ENCODE measurements at places on chromosomes 16 and 17.

- DNase-seq, result no peak
Observed at GRCh38 chr17:48155889-48156611, 48.5 kb downstream of the SNX11 start.

DNA sequence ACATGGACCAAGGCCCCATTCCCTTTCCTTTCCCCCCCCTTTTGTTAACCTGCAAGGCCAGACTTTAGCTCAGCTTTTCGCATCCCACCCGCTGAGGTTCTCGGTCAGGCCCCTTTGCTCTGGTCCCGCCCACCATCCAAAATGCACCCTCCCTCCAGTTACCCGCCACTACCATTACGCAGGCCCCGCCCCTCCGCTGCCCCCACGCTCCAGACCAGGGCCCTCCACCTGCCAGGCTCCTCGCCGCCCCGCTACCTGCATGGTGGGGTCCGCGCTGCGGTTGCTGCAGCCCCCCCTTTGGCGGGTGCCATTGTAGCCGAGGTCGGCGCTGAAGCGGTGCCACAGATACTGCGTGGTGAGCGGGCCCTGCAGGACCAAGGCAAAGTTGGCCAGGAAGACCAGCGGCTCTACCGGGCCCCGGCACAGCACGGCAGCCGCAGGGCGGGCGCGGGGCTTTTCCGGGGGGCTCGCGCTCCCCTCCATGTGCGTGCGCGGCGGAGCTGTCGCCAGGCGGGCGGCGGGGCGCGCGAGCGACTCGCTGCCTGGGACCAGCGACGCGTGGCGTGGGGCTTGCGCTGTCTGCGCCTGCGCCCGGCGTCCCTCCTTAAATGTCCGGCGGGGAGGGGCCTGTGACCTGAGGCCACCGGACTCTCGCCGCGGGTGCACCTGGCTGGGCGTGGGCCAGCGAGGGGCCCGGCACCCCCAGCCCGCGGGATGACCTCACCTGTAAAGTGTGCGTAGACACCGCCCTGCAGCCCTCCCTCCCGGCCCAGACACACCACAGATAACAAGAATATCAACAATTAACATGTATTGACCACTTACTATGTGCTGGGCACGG, at the start of gene SLC46A1:
Gene SLC46A1, minus strand, starts transcription at position 581 of the 841 bp plus-strand sequence. Its CDS starts 98 bp downstream, at position 483.
- no peak for DNase-seq

GRCh38 chr16:59632276-59632855, 898.2 kb upstream of the GOT2 start:
- DNase-seq, result no peak

GRCh38 chr16:20676268-20676825, 21.1 kb downstream of the ACSM1 start:
- DNase-seq, result no peak

- no peak for DNase-seq
Observed at GRCh38 chr17:37494401-37494831, 4.7 kb downstream of the DUSP14 start.

DNA sequence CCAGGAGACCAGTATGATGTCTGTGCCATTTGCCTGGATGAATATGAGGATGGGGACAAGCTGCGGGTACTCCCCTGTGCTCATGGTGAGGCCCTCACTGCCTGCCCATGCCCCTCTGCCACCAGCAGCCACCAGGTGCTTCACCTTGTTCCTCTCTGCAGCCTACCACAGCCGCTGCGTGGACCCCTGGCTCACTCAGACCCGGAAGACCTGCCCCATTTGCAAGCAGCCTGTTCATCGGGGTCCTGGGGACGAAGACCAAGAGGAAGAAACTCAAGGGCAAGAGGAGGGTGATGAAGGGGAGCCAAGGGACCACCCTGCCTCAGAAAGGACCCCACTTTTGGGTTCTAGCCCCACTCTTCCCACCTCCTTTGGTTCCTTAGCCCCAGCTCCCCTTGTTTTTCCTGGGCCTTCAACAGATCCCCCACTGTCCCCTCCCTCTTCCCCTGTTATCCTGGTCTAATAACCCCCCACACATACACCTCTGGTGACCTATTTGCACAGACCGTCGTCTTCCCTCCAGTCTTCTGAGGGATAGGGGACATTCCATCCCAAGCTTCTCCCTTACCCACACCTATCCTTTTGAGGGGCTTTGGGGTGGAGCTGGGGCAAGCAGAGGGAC, 3.7 kb downstream of the PFN1 start:
- no peak for DNase-seq

- DNase-seq, result no peak
Observed at GRCh38 chr16:84036982-84037425, 5.6 kb downstream of the SLC38A8 start.

GRCh38 chr17:11813871-11814270, 183.4 kb downstream of the ZNF18 start:
- DNase-seq, result no peak

DNA sequence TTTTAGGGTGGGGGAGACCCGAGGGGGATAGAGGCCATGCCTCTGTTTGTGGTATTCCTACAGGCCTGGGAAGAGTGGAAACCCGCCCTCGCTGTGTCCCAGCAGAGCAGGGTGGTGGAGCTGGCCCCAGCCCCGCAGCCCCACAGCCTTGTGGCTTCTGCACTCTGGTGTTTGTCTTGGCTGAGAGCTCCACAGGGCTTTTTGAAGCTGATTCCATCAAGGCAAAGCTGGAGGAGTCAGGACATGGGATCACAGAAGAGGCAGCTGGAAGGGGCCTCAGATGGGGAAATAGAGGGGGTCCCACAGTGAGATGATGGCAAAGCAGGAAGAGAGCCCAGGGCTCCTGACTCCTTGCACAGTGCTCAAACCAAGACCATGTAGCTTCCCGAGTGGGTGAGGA, 5.0 kb upstream of the WFIKKN2 start:
- DNase-seq, result no peak

DNA sequence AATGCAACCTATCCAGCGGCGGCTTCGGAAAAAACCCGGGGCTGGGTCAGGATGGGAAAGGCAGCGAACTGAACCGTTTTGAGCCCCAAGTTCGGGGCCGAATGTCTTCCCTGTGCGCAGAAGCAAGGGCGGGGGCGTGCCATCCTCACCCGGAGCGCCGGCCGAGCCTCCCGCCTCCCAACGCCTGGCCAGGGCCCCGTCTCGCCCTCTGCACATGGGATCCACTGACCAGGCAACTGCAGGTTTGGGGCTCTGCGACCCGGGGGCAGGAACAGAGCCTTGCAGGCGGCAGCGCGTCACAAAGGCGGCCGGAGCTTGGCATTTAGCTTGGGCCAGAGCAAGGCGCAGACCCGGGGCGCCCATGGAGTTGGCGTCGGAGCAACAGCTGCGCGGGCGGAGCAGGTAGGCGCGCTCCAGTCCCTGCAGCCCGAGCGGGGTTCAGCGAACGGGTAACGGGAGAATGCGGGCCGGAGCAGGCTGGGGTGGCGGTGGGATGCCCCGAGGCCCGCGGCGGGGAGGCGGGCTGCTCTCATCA, at the start of gene FBXO39:
Gene FBXO39, plus strand, starts transcription at position 345 of the 535 bp plus-strand sequence. CDS start 3,654 bp downstream, outside the sequence.
- DNase-seq, result no peak

GRCh38 chr16:85179344-85180046, 67.2 kb upstream of the CIBAR2 start:
- no peak for DNase-seq

DNA sequence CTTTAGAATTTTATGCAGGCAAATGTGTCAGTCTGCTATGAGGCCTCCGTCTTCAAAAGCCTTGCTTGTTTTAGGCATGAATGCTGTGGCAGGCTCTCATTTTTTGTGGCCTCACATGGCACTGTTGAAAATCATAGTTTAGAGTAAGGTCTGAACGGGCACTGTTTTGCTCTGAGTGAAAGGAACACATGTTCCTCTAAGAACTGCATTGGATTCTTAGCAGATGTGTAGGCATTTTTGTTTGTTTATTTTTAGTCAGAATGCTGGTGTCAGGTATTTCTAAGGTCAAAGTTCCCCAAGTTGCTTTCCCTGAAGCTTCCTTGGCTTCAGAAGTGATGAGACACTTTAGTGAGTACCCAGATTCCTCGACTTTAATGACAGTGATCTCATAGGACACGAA, 173.7 kb downstream of the HS3ST3B1 start:
- no peak for DNase-seq

GRCh38 chr17:78442648-78443218, 64.3 kb downstream of the PGS1 start:
- no peak for DNase-seq

DNA sequence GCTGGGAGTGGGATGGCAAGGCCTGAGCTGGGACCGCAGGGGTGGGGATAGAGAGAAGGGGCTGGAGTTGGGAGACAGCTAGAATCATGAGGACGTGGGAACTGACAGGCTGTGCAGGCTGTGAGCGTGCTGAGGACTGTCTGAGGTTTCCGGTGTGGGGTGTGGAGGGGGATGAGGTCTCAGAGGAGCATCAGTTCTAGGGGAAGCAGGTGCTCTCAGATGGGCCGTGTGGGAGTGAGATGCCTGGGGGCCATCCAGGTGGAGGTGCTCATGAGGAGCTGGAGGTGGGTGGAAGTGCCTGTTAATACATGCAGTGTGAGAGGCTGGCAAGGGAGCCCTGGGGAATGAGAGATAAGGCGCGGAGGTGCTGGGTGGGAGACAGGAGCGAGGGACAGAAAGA, 27.2 kb downstream of the HASPIN start:
- no peak for DNase-seq

DNA sequence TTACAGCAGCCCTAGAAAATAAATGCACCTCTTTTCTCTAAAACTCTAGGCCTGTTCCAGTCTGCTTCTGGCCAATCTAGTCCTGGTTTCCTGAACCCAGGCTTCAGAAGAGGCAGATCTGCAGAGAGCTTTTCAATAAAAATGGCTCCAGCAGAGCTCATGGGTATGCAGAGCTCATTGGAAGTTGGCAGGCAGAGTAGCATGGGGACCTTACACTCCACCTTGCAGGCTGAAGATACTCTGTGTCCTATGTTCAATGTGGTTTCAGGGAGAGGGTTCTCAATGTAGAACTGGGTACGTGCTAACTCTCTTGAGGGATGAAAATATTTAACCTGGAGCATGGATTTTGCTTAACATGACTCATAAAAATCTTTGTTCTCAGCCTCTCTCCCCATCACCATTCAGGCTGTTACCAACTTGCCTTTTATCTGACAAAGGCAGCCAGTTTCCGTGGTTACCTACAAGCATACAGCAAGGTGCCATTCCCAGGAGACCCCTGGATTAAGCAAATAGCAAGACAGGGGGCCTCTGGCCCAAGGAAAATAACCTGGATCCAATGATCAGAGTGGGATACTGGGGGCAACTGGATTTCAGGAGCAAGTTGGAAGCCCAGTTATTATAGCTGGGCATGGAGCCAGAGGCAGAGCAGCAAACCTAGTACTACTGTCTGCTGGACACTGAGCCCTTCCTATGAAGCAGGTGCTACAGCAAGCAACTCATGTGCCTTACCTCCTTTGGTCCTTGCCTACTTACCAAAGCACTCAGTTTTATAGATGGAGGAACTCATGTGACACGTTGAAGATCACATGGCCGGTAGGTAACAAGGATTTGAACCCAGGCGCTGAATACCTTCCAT, 98.2 kb upstream of the DHX40 start:
- no peak for DNase-seq

GRCh38 chr17:71790791-71791190, 330.0 kb upstream of the SOX9 start:
- no peak for DNase-seq

DNA sequence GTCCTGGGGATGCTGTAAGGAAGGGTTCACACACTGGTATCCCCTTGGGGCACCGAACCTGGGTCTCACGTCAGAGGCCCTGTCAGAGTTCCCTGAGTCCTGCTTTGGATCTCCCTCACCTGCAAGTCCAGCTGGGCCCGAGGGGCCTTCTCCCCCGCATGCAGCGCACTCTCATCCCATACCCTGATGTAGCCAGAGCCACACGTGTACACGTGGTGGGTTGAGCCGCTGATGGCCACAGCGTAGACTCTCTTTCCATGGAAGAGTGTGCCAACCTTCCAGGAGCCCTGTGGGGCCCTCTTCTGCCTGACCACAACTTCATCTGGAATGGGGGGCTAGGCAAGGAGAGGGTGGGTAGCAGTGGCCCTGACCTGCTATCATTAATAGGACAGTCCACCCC, 9.9 kb downstream of the TLE7 start:
- no peak for DNase-seq

- DNase-seq, result no peak
Observed at GRCh38 chr17:66459811-66460270, 157.4 kb downstream of the PRKCA start.

GRCh38 chr17:67151717-67152116, 93.3 kb downstream of the HELZ start:
- DNase-seq, result no peak

GRCh38 chr16:85577899-85578598, 35.1 kb upstream of the GSE1 start:
- DNase-seq, result no peak

GRCh38 chr16:520847-521246, 6.7 kb upstream of the CAPN15 start:
- DNase-seq, result no peak

- no peak for DNase-seq
Observed at GRCh38 chr17:13485327-13485726, 116.4 kb downstream of the HS3ST3A1 start.

DNA sequence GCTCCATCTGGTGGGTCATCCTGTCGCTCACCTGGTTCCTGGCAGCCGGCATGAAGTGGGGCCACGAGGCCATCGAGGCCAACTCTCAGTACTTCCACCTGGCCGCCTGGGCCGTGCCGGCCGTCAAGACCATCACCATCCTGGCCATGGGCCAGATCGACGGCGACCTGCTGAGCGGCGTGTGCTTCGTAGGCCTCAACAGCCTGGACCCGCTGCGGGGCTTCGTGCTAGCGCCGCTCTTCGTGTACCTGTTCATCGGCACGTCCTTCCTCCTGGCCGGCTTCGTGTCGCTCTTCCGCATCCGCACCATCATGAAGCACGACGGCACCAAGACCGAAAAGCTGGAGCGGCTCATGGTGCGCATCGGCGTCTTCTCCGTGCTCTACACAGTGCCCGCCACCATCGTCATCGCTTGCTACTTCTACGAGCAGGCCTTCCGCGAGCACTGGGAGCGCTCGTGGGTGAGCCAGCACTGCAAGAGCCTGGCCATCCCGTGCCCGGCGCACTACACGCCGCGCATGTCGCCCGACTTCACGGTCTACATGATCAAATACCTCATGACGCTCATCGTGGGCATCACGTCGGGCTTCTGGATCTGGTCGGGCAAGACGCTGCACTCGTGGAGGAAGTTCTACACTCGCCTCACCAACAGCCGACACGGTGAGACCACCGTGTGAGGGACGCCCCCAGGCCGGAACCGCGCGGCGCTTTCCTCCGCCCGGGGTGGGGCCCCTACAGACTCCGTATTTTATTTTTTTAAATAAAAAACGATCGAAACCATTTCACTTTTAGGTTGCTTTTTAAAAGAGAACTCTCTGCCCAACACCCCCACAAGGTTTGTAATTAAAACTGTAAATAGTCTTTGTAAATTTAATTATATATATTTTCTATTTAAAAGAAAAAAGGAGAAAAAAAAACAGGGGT, 1.7 kb downstream of the FZD2 start:
- DNase-seq, result no peak

GRCh38 chr17:46771561-46772474, 46.7 kb downstream of the WNT3 start:
- no peak for DNase-seq

All from activated CD8-positive, alpha-beta memory T cell treated with anti-CD3 and anti-CD28 coated beads for 1 hour (primary cell).